Progenitor cell of endocrine pancreas (in vitro differentiated cells): ENCODE measurements at places on chromosomes 13 and 19. TPM values are rescaled to one million over a fixed set of nuclear protein-coding genes. Genes with fewer than 3 reads are reported as not detected.

DNA sequence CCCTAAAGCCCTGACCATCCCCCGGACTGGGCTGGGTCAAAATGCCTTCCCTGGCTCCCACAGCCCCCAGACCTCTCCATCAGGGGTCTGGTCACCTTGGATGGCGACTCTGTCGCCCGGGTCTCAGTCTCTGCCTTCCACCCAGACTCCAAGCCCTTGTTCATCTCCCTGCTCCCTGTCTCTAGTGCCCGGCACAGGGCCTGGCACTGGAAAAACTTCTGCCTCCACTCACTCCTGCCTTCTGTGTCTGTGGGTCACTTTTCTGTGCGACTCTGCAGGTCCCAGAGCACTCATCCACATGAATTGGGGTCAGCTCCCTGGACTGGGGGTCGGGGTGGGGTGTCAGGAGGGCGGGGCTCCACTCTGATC, 1.1 kb downstream of the ZNF787 start:
- DNase-seq: no peak

DNA sequence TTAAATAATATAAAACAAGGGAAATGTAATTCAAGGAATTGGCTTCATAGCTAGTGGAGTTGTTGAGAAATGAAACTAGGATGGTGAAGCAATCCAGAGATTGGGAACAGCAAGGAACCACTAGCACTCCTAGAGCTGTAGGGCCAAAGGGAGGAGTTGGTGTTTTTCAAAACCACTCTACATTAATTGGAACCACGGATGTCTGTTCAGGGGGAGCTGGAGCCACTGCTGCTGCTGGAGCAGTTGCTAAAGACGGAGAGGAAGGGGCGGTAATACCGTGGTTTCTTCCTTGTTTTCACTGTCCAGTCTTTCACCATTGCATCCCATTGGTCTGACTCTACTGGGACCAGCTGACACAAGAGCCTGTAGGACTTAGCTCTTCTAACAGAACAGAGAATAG, 8.5 kb downstream of the DNAJC15 start:
- DNase-seq: no peak

GRCh38 chr19:13093407-13094105, 9.1 kb downstream of the LYL1 start:
- DNase-seq: peak; percentile 67

DNA sequence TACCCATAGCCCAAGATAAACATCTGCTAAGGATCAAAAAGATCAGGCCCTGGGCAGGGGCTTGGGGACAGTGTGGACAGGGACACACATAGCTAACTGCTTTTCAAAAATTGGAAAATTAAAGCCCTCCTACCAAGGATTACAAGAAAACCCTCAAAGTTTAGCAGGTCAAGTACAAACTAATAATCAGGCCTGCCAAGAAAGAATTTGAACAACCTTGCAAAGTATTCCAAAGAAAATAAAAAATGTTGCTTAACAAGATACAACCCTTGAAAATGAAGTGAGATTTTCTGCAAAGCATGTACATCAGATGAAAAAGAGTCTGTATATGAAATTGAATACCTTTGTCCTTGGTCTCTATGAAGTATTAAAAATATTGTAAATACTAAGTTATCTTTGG, 67.3 kb downstream of the KLF12 start:
- no peak for DNase-seq

DNA sequence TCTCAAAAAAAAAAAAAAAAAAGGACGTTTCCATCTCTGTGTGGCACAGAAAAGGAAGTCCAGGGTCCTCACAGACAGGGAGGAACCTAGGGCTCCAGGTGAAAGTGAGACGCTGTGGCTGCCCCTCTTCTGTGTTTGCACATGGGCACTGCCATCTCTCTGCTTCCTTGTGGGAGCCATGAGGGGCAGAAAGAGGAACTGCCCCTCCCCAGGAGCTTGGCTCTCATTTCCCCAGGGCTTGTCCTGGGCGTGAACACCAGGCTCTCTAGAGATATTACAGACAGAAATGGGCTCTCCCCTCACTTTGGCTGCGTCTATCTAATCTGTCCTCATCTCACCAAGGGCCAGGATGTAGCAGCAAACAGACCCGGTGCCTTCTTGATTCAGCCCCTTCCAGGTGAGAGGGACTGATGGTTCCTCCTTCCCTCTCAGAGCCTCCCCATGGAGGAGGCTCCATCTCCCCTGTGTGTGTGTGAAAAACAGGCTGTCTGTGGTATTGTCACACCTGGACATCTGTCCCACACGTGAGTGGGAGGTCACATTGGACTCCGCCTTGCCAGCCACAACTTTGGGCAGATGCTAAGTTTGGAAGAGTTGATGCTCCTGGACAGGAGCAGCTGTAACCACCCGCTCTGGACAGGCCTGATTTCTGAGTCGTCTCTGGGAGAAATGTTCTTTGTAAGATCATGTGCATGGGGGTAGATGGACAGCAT, 840 bp upstream of the LILRA4 start:
- DNase-seq: no peak

GRCh38 chr13:50766013-50766412, 77.5 kb downstream of the DLEU7 start:
- no peak for DNase-seq

- no peak for DNase-seq
Observed at GRCh38 chr13:26943748-26944147, 183.2 kb upstream of the GPR12 start.

- DNase-seq: no peak
Observed at GRCh38 chr19:18300930-18301717, 19.7 kb upstream of the JUND start.

GRCh38 chr13:79384022-79384610, 21.9 kb downstream of the RBM26 start:
- DNase-seq: no peak

DNA sequence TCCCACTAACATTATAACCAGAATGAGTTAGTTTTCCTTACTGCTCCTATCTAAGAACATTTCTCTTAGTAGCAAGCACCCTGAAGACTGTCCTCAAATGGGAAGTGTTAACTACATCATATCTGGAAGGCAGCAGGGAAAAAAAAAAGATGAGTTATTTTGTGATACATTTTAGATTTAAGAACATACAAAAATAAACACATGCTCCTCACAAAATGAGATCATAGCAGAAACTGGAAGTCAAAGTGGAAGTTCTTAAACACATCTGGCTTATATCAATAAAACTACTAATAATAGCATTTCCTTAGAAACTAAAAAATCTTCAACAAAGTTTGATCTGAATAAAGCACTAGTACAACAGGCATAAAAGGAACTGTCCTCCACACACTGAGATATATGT, 70.4 kb downstream of the SLITRK6 start:
- DNase-seq: no peak

DNA sequence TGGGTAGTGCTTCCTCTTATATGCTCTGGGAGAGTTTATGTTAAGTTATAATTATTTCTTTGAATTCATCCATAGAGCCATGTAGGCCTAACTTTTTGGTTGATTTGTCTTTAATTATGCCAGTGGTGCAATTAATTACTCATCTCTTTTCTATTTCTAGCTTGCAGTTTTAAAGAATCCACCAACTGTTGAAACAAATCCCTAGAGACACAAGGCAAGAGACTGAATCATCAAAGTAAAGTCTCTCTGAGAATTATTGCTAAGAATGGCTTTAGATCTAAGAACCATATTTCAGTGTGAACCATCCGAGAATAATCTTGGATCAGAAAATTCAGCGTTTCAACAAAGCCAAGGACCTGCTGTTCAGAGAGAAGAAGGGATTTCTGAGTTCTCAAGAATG, 5.9 kb upstream of the ZNF551 start:
- DNase-seq: no peak

- no peak for DNase-seq
Observed at GRCh38 chr13:51298812-51299211, 40.7 kb upstream of the SERPINE3 start.

GRCh38 chr13:43473437-43473836, 313.3 kb downstream of the ENOX1 start:
- DNase-seq: no peak

- no peak for DNase-seq
Observed at GRCh38 chr13:99740251-99740979, 231.2 kb downstream of the ZIC5 start.

- DNase-seq: no peak
Observed at GRCh38 chr19:13977803-13978202, 25.5 kb downstream of the DCAF15 start.

SIGLEC11 gene
- not detected in 2 replicates for total RNA-seq

BRME1 gene
- total RNA-seq: 6.1 and 8.9 TPM in 2 replicates

ZNF541 gene
- not detected in 2 replicates for total RNA-seq

LILRB4 gene
- not detected in 2 replicates for total RNA-seq

PTGER1 gene
- 0.34 and 0.84 TPM in 2 replicates for total RNA-seq
